Caudate nucleus (tissue), 63 donors: ENCODE measurements at places on chromosomes 16 and 17.
A peak's percentile ranks its signal among the peaks of the same experiment; 100 is the strongest.

DNA sequence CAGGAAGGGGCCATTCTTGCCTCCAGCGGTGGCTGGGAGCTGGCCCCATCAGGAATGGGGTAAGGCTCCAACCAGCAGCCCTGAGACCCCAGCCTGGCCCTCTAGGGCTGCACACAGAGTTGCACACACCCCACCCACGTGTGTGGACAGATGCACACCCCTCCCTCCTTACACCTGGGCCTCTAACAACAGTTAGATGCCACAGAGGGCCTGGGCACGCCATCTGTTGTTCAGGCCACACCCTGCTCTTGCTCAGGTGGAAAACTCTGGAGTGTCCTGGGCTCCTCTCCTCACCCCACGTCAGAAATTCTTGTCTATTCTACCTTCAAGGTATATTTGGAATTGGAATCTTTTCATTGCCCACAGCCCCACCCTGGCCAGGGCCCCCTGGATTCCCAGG is 13.3 kb upstream of the RAI1 start:
- no peak for DNase-seq

GRCh38 chr17:78891406-78892061 is 11.5 kb downstream of the CEP295NL start:
- DNase-seq: peak; percentile 30

DNA sequence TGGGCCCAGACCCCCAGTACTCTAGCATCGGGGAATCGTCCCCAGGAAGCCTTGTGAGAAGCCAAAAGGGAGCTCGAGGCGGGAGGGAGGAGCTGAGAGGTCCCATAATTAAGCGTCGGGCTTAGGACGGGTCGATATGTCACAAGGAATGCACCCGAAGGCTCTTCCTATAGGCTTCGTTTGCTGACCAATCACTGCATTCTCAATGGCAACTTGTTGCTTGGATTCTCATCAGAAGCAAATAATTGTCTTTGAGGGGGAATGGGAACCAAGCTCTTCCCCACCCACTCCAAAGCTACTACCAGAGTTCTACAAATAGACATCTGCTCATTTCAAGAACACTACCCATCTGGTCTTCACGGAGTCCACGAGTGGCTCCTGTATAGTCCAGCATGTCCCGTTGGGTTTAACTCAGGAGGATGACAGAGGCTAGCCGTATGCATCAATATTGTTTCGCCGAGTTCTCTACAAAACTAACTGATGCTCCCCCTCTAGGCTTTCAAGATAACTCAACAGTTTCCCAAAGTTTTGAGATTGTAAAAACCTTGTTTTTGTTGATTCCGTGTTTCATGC is 628 bp upstream of the BLMH start:
- no peak for DNase-seq

DNA sequence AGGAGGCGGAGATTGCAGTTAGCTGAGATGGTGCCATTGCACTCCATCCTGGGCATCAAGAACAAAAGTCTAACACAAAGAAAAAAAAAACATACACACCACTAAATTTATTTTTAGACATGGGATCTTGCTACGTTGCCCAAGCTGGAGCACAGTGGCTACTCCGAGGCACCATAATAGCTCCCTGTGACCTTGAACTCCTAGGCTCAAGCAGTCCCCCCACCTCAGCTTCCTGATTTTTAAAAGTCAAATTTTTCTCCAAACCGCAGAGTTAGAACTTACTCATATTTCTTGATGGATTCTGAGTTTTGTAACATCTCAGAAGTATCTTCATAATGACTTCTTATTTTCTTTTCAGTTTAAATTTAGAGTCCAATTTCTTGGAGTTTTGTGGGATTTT is 3.4 kb downstream of the CMTM4 start:
- no peak for DNase-seq

DNA sequence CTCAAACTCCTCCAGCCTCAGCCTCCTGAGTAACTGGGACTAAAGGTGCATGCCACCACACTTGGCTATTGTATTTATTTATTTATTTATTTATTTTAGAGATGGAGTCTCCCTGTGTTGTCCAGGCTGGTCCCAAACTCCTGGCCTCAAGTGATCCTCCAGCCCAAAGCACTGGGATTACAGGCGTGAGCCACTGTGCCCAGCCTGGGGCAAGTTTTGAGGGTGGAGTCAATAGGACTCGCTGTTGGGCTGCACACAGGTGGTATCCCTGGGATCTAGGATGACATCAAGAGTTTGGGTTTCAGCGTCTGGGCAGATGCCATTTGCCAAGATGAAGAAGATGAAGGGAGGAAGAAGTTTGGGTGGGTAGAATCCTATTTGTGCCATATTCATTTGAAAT is 213.9 kb downstream of the GSG1L start:
- no peak for DNase-seq

- DNase-seq: no peak
These were observed 23.5 kb downstream of the NFE2L1 start for GRCh38 chr17:48071654-48072053.

DNA sequence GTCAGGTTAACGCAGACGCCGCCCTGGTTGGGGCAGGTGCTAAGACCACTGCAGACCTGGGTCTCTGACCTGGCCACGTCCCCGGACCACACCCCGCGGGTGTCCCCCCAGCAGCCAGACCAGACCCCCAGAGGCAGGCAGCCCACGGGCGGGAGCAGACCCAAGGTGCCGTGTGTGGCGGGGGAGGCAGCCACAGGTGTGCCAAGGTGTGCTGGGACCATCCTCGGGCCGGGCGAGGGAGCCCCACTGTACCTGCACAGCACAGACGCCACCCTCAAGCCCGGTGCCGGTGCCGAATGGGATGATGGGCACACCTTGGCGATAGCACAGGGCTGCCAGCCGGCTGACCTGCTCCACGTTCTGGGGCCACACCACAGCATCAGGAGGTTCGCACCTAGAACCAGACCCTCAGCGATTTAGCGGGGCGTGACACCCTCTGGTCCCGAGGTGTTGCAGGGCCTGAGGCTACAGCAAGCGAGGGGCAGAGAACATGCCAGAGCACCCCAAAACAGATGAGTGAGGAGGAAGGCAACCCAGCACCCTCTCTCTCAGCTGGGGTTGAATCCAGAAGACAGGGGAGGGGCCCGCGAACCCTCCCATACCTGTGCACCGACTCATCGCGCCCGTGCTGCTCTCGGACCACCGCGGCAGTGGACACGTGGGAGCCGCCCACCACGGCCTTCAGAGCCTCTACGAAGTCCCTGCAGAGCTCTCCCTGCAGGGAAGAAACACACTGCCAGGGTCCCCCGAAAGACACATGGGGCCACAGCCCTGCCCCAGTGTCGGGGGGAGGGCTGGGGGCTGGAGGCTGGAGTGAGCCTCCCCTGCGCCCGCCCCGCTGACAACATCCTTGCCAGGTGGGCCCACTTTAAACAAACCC is 1.4 kb downstream of the LDHD start:
- DNase-seq: no peak

GRCh38 chr16:85629326-85629725 is 16.2 kb downstream of the GSE1 start:
- DNase-seq: no peak

DNA sequence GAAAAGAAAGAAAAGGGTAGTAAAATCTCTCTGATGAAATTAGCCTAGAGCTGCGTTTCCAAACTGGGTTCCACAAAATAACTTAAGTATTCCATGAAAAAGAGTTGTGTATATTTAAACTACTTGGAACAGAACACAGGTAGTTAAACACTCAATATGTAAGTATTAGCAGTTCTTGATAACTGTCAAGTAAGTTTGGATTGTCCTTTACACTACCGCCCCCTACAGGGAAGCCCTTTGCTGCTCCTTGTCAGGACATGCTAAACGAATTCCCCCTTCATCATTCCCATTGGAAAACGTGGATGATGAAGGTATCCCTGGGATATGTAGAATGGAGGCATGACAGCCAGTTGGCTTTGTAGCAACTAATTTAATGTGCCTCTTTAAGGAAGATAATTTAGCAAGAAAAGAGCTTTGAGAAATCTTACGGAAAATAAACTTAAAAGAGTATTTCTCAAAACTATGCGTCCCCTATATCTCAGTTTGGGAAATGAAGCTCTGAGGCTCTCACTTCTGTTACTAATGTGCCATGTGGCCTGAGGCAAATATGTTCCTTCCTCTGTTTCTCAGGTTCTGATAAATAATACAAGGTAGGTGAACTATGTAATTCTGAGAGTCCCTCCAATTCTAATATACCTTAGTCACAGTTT is 18.8 kb downstream of the NCBP3 start:
- DNase-seq: peak; percentile 51

- no peak for DNase-seq
These were observed 119.8 kb downstream of the HIC1 start for GRCh38 chr17:2174468-2175293.

DNA sequence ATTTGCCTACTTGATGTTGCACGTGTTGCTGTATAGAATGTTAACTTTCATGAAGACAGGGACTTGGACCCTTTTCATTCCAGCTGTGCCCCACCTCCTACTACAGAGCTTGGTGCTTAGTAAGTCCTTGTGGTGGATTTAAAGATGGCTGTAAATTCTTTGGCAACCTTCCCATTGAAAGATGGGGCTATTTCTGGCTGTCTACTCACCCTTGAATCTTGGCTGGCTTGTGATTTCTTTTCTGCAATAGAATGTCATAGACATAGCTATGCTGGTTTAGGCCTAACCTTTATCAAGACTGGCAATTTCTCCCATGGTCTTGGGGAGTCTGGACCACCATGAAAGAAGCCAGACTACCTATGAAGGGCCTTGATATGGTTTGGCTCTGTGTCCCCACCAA is 59.0 kb downstream of the ACSM2A start:
- DNase-seq: no peak

GRCh38 chr17:78990349-78991016 is 10.8 kb upstream of the LGALS3BP start:
- DNase-seq: no peak
